ENCODE measurements at places on chromosomes 12 and 14. TPM values are rescaled to one million over a fixed set of nuclear protein-coding genes. Genes with fewer than 3 reads are reported as not detected.

GRCh38 chr12:105674871-105675699, 344.6 kb downstream of the C12orf75 start:
- no peak for DNase-seq
- H3K4me3 ChIP-seq: no peak overlapping the region
- no peaks in the 10 kb centered on the region for H3K4me1 ChIP-seq
- H3K27ac ChIP-seq: no peak overlapping the region

- peaks cover 61% of the 10 kb centered on the region for H3K4me1 ChIP-seq
- H3K4me3 ChIP-seq: no peak overlapping the region
These were observed 15.1 kb upstream of the NEK9 start for GRCh38 chr14:75141967-75142366.

The FIGNL2 gene
- total RNA-seq: 0.86 TPM

The ACVRL1 gene
- not detected for total RNA-seq
